ENCODE measurements at places on chromosomes 13 and 19.

DNA sequence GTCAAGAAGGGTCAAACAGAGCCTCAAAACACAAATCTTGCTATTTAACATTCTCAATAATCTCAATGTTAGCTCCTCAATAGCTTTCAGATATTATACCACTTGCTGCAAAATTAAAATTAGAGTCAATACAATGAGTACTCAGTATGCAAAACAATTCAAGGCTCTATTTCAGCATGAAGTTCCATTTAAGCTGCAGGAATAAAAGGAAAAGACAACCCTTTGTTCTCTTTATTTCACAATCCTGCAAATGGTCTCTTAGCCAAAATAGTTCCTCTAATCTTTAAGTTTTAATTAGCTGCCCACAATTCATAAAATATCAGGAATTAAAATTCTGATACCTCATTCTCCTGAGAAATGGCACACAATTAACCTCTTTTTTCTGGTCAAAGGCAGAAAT lies 40.5 kb upstream of the DCT start:
- DNase-seq = no peak

GRCh38 chr19:1097810-1098176 lies 2.6 kb upstream of the POLR2E start:
- no peak for DNase-seq

GRCh38 chr19:10808937-10809649 lies 26.9 kb downstream of the TMED1 start:
- no peak for DNase-seq

GRCh38 chr19:50546527-50547221 lies 21.6 kb downstream of the LRRC4B start:
- DNase-seq = no peak

GRCh38 chr13:114152285-114152645 lies 19.8 kb upstream of the RASA3 start:
- DNase-seq = no peak

GRCh38 chr19:40704491-40705361 lies 12.0 kb downstream of the COQ8B start:
- DNase-seq = no peak

- no peak for DNase-seq
These were observed 30.7 kb upstream of the DOCK9 start for GRCh38 chr13:99008577-99008976.

GRCh38 chr13:27489456-27489855 lies 39.1 kb upstream of the MTIF3 start:
- no peak for DNase-seq

GRCh38 chr13:35534343-35534742 lies 57.9 kb upstream of the MAB21L1 start:
- DNase-seq = no peak

DNA sequence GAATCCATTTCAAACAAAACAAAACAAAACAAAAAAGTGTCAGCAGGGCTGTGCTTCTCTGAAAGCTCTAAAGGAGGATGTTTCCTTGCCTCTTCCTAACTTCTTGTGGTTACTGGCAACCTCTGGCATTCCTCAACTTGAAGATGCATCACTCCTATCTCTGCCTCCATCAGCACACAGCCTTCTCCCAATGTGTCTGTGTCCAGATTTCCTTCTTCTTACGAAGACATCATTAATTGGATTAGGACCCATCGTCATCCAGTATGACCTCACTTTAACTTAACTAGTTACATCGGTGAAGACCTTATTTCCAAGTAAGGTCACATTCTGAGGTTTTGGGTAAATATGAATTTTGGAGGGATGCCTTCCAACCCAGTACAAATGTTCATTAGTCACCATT lies 33.8 kb upstream of the GTF2F2 start:
- no peak for DNase-seq

- DNase-seq = no peak
These were observed 17.7 kb downstream of the CCDC122 start for GRCh38 chr13:43861863-43862262.

- DNase-seq = no peak
These were observed 1095.4 kb upstream of the PCDH20 start for GRCh38 chr13:62510906-62511655.

DNA sequence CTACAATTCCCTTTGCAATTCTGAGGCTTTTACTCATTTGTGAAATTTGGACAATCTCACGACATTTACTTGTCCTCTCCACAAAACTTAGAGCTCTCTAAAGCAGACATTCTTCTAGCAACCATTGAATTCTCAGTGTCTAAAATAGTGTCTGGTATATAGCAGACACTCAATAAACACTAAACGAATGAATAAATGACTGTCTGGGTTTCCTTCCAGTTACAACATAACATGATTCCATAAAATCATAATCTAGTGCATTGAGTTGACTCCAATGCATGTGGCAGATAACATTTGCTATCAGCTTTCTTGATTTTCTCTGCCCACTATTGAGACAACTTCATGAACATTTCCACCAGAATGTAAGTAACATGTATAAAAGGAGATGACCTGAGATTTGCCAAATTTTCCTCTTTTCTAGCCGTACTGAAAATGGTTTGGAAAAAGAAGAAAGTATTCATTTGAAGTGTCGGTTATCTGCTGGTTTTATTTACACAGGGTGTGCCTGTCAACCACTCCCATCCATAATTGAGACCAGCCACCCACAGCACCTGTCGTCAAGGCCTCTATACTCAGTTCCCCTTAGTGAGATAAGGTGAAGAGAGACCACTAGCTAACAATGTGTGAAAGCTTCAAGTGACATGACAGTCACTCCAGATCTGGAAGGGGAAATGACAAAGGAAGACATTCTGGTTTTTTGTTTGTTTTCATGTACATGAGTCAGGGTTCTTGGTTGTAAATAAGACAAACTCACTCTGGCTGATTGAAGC lies 4.8 kb upstream of the SERP2 start:
- no peak for DNase-seq

DNA sequence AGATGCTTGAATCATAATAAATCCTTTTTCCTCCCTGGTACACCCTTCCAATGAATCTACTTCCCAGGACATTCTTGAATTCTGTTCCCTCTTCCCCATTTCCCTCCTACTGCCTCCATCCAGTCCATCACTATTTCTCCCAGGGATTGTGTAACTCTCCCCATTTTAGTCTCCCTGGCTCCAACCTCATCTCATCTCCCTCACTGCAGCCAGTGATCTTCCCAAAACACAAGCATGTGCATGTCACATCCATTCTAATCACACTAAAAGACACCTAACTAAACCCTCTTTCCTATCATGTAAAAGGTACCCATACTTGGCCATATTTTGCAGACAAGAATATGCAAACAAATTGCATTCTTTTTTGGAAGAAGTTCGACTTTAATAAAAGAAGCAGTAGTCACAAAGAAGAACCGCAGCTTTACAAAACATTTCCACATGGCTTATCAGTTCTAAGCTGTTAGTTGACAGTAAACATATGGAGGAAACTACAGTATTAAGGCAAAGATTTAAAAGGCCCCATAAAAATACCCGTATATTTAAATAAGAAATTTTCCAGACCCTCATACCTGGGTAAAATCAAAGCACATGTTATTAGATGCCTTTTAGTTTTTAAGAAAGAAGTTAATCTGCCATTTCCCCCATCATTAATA lies 111.0 kb downstream of the KCTD12 start:
- no peak for DNase-seq

GRCh38 chr13:51229731-51230130 lies 7.5 kb downstream of the FAM124A start:
- no peak for DNase-seq

DNA sequence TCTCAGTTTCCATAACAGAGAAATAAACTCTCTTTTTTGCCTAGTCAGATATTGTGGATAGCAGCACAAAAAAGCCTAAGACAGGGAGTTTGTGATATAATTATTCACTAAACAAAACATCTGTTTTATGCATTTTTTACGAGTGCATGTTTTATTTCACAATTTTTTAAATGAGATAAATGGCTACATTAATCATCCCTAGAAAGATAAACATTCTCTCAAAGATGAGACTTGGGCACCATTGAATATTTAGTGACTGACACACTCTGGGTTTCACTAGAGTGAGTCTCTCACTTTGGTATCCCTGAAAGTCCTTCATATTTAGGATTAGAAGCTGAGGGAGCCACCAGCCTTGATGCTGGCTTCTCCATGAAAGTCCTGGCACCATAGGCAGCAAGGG lies 74.3 kb upstream of the LRCH1 start:
- DNase-seq = no peak

GRCh38 chr13:96797136-96797535 lies 197.1 kb downstream of the OXGR1 start:
- DNase-seq = no peak

- no peak for DNase-seq
These were observed 11.7 kb downstream of the UGGT2 start for GRCh38 chr13:96041326-96042110.

GRCh38 chr19:947090-947706 lies 21.4 kb downstream of the ARID3A start:
- DNase-seq = no peak

- DNase-seq = no peak
These were observed 40.9 kb downstream of the MCF2L start for GRCh38 chr13:113009743-113010509.

- DNase-seq = no peak
These were observed 16.6 kb upstream of the ZNF253 start for GRCh38 chr19:19849056-19849455.

DNA sequence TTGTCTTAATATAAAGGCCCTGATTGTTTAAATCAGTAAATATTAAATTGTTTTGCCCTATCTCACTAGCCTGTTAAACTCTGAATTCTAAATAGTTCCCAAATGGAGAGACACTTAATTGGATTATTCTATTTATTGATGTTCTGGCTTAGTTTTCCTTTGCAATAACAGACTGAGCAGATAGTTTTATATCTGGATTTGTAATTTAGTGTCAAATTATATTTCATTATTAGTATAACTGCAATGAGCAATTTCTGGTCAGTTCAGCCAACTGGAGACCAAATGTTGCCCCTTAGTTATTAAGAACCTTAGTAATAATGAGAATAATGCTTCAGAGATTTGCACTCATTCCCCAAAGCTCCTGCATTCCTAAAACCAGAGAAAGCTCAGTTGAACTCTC lies 10.1 kb downstream of the FAM124A start:
- DNase-seq = no peak

DNA sequence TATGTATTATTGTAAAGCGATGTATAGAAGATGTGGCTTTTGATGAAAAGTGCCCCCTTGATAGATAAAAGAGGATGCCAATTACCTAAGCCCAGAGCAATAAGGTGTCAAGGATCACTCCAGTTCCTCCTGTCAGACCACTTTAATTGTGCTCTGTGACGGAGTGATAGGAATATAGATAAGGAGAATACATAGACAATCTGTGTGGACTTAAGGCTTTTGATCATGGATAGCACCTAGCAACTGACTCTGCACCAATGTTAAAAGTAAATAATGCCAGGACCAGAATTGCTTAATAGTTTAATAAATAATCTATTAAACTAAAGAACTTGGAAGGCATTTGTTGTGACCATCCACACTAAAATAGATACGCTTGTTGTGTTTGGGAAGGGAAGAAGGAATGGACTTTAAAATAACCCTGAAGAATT lies 390.7 kb upstream of the ARGLU1 start:
- DNase-seq = no peak

- DNase-seq = no peak
These were observed 67.8 kb downstream of the RASA3 start for GRCh38 chr13:114064450-114065140.

- DNase-seq = no peak
These were observed 229.7 kb downstream of the KCNRG start for GRCh38 chr13:50244713-50245574.

DNA sequence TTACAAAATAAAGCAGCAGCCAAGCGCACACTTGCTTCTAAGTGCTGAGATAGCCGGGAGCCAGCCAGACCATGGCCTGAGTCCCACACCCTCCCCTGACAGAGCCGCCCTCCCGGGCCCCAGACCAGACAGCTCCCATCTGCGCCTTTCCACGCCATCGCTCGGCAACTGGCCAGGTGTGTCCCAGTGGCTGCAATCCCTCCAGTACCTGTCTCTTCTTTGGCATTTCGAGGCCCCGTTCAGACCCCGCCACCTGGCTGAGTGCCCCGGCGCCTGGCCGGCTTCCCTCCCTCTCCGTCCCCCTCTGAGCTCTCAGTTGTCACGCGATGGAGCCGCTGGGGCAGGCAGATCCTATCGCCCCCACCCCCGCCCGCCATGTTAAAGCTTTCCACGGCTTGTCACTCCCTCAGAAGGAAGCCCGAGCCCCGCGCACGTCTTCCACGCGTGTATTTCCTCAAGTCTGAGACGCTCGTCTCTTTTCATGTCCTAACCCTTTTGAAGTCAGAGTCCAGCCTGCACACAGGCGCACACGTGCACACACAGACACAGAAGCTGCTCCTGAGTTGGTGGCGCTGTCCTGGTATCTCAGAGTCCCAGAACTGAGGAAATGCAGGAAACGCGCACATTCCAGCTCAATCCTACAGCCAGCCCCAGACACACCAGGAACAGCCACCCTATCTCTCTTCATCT lies 7.9 kb downstream of the MLLT1 start:
- DNase-seq = no peak

DNA sequence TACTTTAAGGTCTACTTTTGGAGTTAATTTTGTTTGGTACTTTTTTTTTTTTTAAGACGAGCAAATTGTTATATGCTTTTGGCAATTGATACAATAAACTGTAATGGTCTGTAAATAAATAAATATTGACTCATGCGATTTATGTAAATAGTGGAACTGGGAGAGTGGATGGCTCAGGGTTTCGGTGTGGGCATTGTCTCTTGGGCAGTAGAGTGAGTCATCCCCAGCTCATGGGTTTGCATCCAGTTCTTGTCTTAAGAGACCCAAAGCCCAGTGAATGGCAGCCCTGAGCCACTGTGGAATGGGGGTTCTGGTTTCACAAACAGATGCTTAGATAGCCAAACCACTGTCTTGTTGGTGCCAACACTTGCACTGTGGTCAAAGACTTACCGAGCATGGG lies 33.0 kb downstream of the FGF9 start:
- no peak for DNase-seq

- no peak for DNase-seq
These were observed 17.9 kb downstream of the ACTN4 start for GRCh38 chr19:38665219-38665931.

- DNase-seq = no peak
These were observed 53.6 kb downstream of the XPO4 start for GRCh38 chr13:20848944-20849343.

DNA sequence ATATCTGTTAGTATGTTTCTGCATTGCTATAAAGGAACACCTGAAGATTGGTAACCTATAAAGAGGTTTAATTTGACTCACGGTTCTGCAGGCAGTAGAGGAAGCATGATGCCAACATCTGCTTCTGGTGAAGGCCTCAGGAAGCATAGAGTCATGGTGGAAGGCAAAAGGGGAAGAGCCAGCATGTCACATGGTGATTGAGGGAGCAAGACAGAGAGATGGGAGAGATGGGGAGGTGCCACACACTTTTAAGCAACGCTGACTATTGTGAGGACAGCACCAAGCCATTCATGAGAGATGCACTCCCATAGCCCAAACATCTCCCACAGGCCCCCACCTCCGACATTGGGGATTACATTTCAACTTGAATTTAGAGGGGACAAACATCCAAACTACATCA lies 32.8 kb downstream of the COG6 start:
- DNase-seq = no peak

Measured in stimulated activated CD8-positive, alpha-beta memory T cell treated with anti-CD3 and anti-CD28 coated beads, Interleukin-15, amount 100 ng/mL, for 4 hours (primary cell).